Panc1 (cell line): ENCODE measurements at places on chromosomes 1 and 21. TPM values are rescaled to one million over a fixed set of nuclear protein-coding genes. Genes with fewer than 3 reads are reported as not detected.

CEPT1 gene
- total RNA-seq, result 21.9 TPM

CLCA1 gene
- total RNA-seq, result 0.08 TPM

DNA sequence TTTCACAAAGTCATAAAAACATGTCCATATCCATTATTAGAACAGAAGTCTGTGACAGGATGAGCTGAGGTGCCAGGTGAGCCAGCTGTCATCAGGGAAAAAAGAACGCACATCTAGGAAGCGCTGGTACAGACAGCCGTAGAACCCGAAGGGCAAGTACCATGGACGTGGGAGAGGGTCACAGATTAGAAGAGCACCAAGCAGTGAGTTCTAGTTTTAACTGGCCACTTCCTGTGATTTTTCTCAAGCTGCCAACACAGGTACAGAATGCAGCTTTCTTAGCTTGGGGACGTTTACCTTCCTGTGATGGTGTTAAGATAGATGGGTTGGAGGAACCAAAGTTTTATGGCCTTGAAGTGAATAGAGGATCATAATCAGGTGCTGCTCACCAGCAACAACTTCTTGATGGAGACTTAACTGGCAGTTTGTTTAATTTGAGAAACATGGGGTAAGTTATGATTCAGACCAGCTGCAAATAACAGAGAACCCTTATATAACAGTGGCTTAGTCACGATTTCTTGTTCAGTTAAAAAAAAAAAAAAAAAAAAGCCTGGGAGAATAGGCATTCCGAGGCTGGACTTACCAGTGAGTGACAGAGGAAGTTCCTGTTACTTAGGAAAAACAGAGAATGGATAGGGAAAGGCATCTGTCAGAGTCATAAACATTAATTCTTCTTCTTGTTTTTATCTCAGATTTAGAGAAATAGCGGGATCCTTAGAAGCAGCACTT is 30.9 kb downstream of the AGT start:
- H3K27ac ChIP-seq, result no peak overlapping the region
- peaks cover 15% of the 10 kb centered on the region for H3K36me3 ChIP-seq
- DNase-seq, result no peak
- H3K4me1 ChIP-seq, result no peaks in the 10 kb centered on the region

DNA sequence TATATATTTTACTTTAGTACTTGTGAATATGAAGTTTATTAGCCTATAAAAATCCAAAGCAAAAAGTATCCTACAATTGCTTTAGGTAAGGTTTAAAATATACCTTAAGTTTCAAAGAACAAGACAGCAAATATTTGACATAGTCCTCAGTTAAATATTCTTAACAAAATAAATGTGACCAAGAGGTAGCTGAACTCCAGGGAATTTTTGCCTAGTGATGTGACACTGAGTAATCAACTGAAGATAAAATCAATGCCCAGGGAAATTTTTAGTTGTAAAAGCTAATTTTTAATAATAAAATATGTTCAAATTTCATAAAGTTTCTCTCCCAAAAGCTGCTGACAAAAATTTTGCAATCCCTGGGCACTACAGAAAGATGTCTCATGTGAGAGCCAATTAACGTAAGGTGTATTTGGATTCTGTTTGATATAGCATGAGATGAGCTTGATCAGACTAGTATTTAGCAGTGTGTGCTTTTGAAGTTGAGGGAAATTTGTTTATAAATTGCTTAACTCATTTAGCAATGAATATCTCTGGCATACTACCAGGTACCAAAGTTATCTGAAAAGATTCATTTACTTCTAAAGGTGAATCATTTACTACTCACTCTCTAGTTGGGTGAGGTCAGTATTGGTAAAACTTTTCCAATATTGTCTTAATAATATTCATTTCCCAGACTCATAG is 80.2 kb upstream of the PALMD start:
- no peak overlapping the region for H3K27ac ChIP-seq
- H3K36me3 ChIP-seq, result no peaks in the 10 kb centered on the region
- no peaks in the 10 kb centered on the region for H3K27me3 ChIP-seq
- DNase-seq, result no peak
- H3K4me3 ChIP-seq, result no peak overlapping the region
- no peaks in the 10 kb centered on the region for H3K4me1 ChIP-seq

DNA sequence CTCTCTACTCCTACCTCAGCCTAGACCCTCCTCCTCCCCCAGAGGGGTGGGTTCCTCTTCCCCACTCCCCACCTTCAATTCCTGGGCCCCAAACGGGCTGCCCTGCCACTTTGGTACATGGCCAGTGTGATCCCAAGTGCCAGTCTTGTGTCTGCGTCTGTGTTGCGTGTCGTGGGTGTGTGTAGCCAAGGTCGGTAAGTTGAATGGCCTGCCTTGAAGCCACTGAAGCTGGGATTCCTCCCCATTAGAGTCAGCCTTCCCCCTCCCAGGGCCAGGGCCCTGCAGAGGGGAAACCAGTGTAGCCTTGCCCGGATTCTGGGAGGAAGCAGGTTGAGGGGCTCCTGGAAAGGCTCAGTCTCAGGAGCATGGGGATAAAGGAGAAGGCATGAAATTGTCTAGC is 21.6 kb upstream of the VPS13D start:
- no peak overlapping the region for H3K27ac ChIP-seq
- no peaks in the 10 kb centered on the region for H3K36me3 ChIP-seq
- H3K27me3 ChIP-seq, result no peaks in the 10 kb centered on the region
- no peak overlapping the region for H3K4me3 ChIP-seq
- H3K4me1 ChIP-seq, result peaks cover 8% of the 10 kb centered on the region; the same call in 1 of the 2 replicates
